Skeletal muscle cell (primary cell): ENCODE measurements at places on chromosomes 3 and 15.
A peak's percentile ranks its signal among the peaks of the same experiment; 100 is the strongest.

DNA sequence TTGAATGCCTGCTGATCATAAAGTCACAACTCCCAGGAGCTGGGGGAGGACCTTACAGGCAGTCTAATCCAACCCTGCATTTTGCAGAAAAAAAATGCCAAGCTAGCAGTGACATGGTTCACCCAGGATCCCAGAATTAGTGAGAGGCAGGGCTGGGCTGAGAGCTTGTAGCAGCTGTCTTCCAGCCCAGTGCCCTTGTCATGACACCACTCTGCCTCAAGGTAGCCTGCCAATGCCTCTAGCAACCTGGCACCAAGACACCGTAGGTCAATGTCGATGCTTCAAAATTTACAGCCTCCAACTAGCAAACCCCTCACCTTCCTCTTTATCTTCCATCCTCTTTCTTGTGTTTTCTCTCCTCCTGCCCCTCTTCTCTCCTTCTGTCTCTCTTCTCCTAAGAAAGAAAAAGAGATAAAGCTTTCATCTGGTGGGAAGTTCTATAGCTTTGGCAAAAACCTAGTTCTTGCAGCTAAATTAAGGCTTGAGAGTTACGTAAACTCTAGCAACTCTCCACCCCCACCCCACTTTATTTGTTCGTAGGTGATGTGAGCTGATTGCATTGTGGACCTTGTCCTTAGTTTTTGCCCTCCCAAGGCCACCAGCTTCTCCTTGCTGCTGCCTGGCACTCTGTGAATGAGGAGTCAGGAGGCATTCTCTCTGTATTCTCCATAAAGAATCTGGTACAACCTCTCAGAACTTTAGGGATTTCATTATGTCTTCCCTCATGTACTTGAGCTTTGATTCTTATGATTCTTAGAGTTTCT, 18.3 kb upstream of the BFSP2 start:
- no peak for DNase-seq

- DNase-seq: no peak
Observed at GRCh38 chr3:195214381-195214780, 56.6 kb downstream of the XXYLT1 start.

DNA sequence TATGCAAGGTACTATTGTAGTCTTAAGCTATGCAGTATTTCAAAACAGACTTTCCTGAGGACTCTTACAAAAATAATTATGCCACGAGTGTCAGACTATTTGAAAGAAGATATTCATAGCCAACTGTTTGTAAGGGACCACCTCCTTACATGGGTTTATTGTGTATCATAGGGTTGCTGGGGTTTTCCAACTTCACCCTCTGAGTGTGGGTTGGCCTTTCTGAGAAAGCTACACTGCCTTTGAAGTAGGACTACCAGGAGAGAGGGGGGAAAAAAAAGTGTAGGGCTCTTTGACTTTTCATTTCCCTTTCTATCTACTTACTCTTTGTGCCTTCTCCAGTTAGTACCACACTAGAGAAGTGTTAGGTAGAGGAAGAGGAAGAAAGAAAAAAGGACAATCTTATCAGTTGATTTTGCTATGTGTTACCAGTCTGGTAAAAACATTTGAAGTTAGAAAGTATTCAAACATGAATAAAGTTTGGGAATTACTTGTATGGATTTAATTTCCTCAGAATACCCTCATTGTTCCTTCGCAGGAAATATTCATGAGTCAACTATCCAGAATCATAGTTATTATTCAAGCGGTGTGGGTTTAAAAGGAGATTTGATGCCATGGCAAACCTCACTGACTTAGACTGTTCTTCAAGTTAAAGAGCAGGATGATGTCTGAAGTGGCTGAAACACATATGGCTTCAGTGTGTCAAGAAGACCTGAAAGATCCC, 329.3 kb upstream of the THBS1 start:
- DNase-seq: no peak

GRCh38 chr3:141337523-141337854, 30.8 kb upstream of the ZBTB38 start:
- no peak for DNase-seq

DNA sequence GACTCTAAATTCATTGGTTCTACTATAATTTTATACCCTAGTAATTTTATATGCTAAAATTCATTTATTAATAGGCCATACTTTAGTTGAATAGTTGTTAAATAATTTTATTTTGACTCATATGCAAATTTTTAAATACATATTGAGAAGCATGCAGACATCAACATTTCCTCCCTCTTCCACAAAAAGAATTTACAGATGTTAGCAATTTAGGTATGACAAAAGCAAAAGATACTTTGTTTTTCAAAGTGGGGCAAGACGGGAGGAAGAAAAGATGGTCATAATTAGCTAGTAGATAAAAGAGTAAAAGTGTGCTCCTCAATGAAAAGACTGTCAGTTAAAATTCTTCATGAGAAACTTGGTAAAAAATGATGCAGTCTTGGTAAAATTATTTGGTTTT, 148.9 kb upstream of the TSPAN3 start:
- DNase-seq: no peak

DNA sequence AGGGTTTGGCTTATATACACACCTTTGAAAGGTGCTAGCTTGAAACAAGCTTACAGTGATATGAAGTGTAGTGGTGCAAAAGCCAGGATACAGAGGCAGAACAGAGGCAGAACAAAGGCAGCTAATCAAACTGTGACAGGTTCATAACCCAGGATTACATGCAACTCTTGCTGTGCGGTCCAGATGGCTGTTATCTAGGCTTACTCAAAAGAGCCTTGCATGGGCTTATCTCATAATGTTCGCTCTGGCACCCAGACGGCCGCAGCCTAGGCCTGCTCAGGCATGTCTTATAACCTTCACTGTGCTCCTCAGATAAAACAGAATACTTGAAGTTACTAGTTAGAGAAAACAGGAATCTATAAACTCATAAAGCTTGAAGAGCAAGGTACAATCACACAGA, 22.8 kb upstream of the NOX5 start:
- DNase-seq: no peak

DNA sequence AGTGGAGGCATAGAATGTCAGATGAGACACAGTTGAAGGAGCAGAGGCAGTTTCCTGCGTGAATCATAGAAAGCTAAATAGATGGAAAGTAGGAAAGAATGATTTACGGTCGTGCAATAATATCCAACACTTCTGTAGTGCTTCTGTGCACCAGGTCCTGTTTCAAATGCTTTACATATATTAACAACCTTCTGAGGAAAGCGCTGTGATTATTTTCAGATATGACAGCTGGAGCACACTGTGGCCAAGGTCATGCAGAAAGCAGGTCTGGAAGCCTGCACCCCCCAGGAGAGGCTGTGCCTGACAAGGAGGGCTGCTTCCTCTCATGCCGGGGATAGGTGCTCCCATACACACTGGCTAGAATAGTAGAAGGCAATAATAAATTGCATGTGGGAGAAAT, 104.5 kb downstream of the CHRNA7 start:
- DNase-seq: no peak

DNA sequence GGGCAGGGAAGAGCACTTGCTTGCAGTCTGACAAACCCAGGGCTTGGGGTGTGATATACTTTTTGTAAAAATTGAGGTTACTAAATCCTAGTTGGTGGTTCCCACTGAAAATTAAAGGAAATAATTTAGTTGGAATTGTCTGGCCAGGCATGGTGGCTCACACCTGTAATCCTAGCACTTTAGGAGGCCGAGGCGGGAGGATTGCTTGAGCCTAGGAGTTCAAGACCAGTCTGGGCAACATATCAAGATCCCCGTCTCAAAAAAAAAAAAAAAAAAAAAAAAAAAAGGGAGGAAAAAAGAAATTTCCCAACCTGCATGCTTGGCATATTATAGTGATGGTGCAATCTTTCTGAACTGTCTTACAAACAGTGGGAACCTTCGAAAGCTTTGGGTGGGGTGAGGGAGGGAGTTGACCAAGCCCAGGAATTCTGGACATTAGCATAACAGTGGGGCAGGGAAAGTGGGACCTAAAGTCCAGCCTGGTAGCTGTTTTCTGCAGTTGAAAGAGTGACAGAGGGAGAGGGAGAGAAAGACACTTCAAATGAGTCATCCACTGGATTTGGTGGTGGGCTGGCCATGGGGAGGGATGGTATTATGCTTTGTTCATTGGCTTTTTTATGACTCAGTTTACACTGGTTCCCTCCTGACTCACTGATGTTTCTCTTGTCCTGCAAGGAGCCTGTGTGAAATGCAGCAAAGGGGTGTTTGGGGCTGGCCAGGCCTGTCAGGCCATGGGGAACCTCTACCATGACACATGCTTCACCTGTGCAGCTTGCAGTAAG, 41.1 kb downstream of the LIMD1 start:
- peak; percentile 39 for DNase-seq

- peak; percentile 91 for DNase-seq
Observed at GRCh38 chr3:49673715-49674496, at the start of gene APEH. Gene APEH (plus strand): TSS chr3:49674351. CDS start chr3:49674402, 51 bp downstream.

DNA sequence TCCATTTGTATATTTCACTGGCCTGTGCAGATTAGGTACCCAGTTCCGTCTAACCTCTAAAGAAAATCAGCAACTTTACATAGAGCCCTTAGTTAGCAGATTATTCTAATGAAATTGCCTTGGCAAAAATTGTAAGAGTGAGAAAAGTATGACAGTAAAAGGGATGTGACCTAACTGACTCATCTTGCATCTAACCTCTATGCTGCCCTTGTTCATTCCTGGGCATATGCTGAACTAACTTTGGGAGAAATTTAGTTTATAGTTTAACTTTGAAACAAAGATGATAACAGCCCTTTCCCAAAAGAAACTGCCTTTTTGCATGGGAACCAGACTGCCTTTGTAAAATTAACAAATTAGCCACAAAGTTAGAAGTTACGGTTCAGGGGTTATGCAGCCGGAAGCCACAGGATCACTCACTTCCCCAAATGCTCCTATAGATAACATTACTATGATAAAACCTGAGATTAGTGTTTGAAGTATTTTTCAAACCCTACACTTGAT, 839.8 kb upstream of the ALCAM start:
- no peak for DNase-seq

DNA sequence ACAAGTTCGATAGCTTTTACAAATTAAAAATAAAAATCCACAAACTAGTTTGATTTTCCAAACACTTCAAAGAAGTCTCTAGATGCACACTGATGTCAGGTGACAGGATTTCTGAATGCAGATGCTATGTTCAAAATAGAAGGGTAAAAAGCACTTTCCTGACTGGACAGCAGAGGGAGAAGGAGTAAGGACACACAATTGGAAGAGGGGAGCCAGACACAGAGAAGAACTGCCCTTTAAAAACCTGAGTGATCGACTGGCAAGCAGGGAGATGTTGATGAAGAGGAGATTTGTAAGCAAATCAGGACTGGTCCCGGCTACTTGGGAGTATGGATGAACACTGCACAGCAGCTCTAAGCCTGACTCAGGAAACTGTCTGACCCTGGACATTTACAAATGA, 612.8 kb downstream of the MAGI1 start:
- no peak for DNase-seq

GRCh38 chr3:128456776-128457715, 9.6 kb downstream of the DNAJB8 start:
- no peak for DNase-seq

- DNase-seq: no peak
Observed at GRCh38 chr3:57982561-57983243, 25.5 kb upstream of the FLNB start.
